Endothelial cell of umbilical vein (primary cell): ENCODE measurements at places on chromosomes 7 and 10. TPM values are rescaled to one million over a fixed set of nuclear protein-coding genes. Genes with fewer than 3 reads are reported as not detected.

GRCh38 chr7:12640299-12641096, 46.9 kb upstream of the ARL4A start:
- no peaks in the 10 kb centered on the region for H3K36me3 ChIP-seq
- peaks cover 8% of the 10 kb centered on the region for H3K27me3 ChIP-seq
- H3K4me3 ChIP-seq = no peak overlapping the region
- DNase-seq = no peak

DNA sequence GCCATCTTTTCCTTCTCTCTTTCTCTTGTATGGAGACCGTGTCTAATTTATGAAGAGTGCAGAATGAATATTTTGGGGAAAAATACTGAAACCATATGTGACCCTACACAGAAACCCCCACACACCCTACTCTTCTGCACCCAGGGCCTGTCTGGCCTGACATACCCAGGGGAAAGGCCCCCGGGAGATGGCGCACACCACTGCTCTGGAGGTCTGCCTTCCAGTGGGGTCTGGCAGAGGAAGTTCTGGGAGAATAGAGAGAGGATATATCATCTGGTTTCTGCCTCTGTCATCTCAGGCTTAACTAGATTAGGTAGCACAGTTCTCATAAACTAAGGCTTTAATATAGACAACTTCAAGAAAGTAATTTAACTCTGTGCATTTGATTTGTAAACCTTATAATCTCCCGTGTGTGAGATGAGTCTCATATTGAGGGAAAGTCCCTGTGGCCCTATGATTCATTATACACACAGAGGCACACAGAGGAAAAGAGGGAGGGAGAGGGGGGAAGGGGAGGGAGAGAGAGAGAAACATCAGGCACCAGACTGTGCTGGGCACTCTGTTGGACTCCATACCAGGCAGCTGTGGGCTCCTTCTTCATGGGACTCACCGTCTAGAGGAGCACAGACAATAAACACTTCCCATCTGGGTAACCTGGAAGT, 123.3 kb downstream of the AOAH start:
- DNase-seq = peak; percentile 3
- H3K27ac ChIP-seq = no peak overlapping the region
- H3K4me1 ChIP-seq = no peaks in the 10 kb centered on the region
- no peak overlapping the region for H3K4me3 ChIP-seq
- no peaks in the 10 kb centered on the region for H3K27me3 ChIP-seq

- peaks cover 5% of the 10 kb centered on the region for H3K27me3 ChIP-seq
- peaks cover 9% of the 10 kb centered on the region for H3K4me1 ChIP-seq
- no peak overlapping the region for H3K27ac ChIP-seq
Observed at GRCh38 chr10:6052247-6053221, 9.6 kb downstream of the IL2RA start.

GRCh38 chr10:71817831-71818655, 33.0 kb downstream of the PSAP start:
- H3K4me3 ChIP-seq = no peak overlapping the region
- no peak overlapping the region for H3K27ac ChIP-seq
- no peaks in the 10 kb centered on the region for H3K4me1 ChIP-seq

- H3K36me3 ChIP-seq = no peaks in the 10 kb centered on the region
- no peak for DNase-seq
- H3K27ac ChIP-seq = no peak overlapping the region
- H3K4me1 ChIP-seq = no peaks in the 10 kb centered on the region
- H3K27me3 ChIP-seq = no peaks in the 10 kb centered on the region
- H3K4me3 ChIP-seq = no peak overlapping the region
Observed at GRCh38 chr10:28036587-28036986, 37.7 kb upstream of the ODAD2 start.

DNA sequence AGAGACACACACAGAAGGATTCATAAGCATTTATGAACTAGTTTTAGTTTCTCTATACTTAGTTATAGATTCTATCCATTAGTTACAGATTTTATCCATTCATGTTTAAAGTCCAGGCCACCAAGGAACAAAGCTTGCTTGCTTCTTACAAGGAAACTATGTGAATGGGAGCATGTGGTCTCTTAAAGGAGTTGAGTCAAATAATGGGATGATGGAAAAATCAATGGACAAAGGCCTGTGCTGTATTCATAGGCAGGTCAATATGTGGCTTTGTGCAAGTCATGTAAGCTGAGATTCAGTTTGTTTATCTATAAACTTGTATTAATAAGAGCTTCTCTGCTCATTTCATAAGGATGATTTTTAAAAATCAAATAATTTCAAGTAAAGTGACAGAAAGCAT, 172.8 kb upstream of the CDK1 start:
- H3K4me1 ChIP-seq = no peaks in the 10 kb centered on the region
- peaks cover 3% of the 10 kb centered on the region for H3K27me3 ChIP-seq
- H3K4me3 ChIP-seq = no peak overlapping the region

GRCh38 chr7:74633451-74633921, 24.0 kb upstream of the GTF2I start:
- H3K27ac ChIP-seq = no peak overlapping the region
- DNase-seq = no peak
- H3K36me3 ChIP-seq = no peaks in the 10 kb centered on the region
- no peaks in the 10 kb centered on the region for H3K4me1 ChIP-seq
- H3K4me3 ChIP-seq = no peak overlapping the region

DNA sequence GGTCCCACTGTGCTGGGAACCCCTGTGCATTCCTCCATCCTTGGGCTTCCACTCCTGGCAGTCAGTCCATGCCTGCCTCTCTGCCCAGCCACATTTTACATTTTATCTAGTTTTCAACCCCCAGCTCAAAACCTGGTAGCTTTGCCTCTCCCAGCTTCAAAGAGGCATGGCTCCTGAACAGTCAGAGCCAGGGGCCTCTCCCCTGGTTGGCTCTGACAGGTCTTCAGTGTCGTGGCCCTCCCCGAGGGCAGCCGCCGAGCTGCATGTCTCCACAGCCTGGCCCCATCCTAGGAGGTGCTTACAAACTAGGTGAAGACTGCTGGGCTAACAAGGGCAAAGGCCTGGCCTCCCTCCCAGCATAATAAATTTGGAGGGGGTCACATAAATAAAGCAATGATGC, 14.8 kb downstream of the COBL start:
- H3K4me3 ChIP-seq = no peak overlapping the region
- H3K27ac ChIP-seq = no peak overlapping the region
- no peaks in the 10 kb centered on the region for H3K36me3 ChIP-seq

DNA sequence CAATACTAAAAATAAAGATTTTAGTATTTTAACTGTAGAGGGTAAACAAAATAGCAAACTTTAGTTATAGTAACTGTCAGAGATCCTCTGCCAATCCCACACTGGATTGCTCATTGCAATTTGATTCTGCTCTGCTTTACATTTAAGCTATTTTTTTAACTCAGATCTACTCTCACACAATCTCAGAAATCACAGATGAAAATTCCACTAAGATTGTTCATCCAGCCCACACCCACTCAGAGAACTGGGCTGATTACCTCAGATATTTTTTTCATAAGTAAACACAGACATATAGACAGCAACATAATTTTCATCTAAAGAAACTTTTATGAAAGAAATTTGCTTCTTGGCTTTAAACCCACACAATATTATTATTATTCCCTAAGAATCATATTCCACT, 7.0 kb downstream of the OSBPL3 start:
- no peaks in the 10 kb centered on the region for H3K36me3 ChIP-seq
- H3K4me1 ChIP-seq = peaks cover 11% of the 10 kb centered on the region
- H3K27ac ChIP-seq = no peak overlapping the region
- no peak for DNase-seq
- no peaks in the 10 kb centered on the region for H3K27me3 ChIP-seq

SLC39A12 gene
- not detected in 2 replicates for polyA plus RNA-seq

PTF1A gene
- polyA plus RNA-seq = not detected in 2 replicates

SPDYE8 gene
- not detected in 2 replicates for polyA plus RNA-seq
